ENCODE measurements at places on chromosomes 7 and 10.

DNA sequence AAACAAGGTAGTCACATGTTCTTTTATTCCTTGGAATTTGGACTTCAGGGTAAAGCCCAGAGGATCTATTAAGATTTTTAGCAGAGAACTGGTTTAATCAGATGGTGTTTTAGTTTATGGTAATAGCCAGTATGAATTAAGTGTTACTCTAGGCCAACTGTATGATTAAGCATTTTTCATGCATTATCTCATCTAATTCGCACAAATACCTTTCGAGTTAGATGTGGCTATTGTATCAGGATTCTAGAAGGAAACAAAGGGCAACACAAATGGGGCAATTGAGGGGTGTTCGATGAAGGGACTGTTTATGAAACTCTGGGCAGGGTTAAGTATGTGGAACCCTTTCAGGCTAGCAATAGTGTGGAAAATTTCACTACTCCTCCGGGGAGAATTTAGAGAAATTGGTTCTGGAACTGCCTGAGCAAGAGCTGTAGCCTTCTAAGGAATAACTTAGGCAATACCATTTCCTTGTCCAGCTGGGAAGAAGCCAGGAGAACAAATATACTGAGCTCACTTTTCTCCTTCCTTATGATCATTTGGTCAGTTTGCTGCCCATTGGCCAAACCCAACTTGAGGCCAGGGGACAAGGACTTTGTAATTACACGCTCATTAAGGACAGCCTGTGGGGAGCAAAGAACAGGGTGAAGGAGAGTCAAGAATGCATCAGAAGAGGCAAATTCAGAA, 319.0 kb upstream of the FZD1 start:
- DNase-seq: no peak

GRCh38 chr10:75512203-75512933, 80.9 kb downstream of the LRMDA start:
- DNase-seq: no peak

DNA sequence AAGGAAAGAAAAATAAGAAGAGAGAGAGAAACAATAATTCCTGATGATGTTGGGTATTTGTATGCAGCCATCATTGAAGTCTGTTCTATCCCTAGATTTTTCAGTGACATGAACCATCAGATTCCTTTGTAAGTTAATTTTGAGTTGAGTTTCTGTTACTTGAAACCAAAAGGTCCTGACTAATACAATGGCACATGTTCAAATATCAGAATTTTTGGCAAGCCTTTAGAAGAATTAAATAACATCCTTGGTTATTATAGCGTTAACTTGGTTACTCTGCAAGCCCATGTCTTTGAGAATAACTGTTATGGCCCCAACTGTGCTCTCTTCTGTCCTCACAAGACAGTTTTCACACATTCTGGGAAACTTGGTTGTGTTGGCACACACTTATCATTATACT, 66.5 kb downstream of the SYPL1 start:
- no peak for DNase-seq

GRCh38 chr7:134513169-134513752, 14.1 kb upstream of the AKR1B10 start:
- peak; percentile 47 for DNase-seq

- no peak for DNase-seq
These were observed 41.7 kb upstream of the EZH2 start for GRCh38 chr7:148925836-148926235.

DNA sequence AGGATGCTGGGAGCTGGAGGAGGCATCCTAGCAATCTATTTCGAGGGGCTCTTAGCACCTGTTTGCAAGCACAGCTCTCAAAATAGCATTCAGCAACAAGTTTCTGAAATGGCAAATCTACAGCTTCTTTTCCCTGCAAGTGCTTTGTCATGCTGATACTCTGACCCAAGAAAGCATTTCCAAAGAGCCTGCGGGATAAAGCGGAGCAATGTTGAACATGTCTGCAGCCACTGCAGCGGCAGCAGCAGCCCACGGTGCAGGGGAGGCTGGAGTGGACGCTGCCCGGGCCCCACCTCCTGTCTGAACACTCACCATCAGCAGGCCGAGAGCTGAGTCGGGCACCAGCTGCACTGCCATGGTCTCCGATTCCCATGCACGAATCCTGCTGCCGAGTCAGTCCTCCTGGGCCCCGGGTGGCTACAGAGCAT, 964 bp downstream of the FRMD4A start:
- no peak for DNase-seq

GRCh38 chr10:49099046-49099445, 16.3 kb downstream of the VSTM4 start:
- DNase-seq: no peak

DNA sequence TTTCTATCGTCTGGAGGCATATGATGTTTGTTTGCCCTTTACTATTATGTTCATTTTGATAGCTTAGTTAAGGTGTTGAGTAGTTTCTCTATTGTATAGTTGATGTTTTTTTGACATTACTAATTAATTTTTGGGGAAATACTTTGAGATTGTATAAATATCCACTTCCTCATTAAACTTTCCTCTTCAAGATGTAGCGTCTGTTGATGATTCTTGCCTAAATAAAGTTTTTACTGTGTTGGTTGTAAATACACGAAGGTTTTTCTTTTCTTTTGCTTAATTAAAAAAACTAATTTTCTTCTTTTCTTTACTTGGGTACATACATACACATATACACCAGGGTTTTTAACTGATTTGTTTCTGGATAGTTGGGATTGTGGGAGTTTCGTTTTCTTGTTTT, 8.5 kb downstream of the KMT2E start:
- no peak for DNase-seq

GRCh38 chr7:22962775-22963350, 51.1 kb downstream of the HYCC1 start:
- DNase-seq: no peak

- peak; percentile 52 for DNase-seq
These were observed 221.5 kb upstream of the GHITM start for GRCh38 chr10:83917537-83918506.

- peak; percentile 2 for DNase-seq
These were observed 9.5 kb upstream of the ING3 start for GRCh38 chr7:120941064-120941463.

- peak; percentile 40 for DNase-seq
These were observed 236.4 kb upstream of the GRM3 start for GRCh38 chr7:86407291-86407690.

DNA sequence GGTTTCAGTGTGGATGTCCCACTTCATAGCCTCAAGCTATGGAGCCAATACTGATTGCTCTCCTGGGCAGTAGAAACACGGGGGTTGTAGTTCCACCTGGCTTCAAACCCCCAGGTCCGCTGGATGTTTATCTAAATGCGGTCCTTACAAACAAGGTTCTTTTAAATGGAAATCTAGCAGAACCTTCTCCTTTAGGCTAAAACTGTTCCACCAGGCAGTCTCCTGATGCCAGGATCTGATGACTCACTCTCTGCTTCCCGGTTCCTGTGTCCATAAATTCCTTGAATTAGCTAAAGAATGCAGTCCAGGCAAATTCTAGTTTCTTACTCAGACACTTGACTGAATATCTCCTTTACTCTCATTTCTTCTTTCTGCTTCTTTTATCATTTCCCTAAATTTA, 108.4 kb upstream of the FAM3C start:
- DNase-seq: peak; percentile 69

GRCh38 chr7:11082552-11083213, 109.0 kb downstream of the PHF14 start:
- no peak for DNase-seq

DNA sequence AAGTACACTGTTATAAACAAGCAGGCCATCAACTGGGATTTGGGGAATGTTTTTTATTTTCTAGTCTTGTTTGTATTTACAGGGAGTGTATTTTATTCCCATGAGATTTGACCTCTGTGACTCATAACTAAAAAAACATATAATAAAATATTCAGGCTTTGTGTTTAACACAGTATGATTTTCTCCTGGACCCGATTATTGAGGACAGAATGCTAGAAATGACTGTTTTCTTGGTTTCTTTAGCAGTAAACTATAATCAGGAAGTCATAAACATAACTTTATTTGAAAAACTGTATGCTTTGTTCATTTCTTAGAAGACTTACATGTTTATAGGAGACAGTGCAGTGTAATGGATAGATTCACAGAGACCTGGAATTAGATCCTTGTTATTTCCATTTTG, 2.1 kb downstream of the NHLRC2 start:
- DNase-seq: no peak

GRCh38 chr10:130747356-130747755, 564.2 kb downstream of the TCERG1L start:
- DNase-seq: no peak

- no peak for DNase-seq
These were observed 75.8 kb downstream of the CDCA7L start for GRCh38 chr7:21869785-21870402.

DNA sequence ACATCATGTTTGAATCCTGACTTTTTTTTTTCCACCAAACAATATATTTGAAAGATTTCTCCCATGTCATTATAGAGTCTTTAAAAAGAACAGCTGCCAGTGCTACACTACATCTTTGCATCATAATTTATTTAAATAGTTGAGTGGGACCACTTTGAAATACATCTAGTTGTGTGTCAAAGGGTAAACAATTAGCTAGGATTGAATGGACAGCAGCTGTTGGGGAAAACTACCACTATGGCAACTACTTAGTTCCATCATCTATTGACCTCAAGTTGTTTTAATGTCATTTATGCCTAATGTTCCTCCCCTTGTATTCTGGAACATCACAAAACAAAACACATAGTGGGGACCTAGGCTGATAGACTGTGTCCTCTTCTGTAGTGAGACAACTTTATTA, 985.1 kb downstream of the SORCS1 start:
- DNase-seq: no peak

DNA sequence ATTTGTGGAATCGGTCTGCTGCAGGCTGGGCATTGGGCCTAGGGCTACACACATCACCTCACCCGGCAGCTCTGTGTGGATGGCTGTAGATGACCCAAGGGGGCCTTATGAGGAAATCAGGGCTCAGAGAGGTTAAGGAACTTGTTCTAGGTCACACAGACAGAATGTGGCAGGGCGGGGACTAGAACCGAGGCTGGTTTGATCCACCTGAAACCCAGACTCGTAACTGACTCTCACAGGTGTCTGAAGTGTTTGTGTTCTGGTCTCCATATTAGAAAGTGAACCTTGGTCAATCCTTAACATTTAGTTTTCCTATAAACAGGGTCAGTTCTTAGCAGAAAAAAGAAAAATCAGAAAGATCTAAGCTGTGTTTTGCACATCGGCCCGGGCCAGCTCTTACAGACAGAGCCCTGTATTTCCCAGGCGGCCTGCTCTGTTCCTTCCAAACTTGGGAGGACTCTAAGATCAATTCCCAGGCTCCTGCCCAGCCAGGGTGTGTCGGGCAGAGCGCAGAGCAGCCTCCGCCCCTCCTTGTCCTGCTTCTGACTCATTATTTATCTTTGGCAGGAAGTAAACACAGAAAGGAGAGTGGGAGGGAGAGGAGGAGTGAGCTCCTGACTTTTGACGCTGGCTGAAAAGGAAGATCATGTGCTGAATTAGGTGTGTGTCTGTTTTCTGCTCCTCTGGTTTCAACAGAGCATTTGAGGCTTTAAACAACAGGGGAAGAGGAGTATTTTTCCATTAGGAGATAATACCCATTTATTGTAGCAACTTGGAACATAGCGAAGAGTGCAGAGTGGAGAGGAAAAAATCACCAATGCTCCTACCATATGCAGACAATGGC, 74.1 kb downstream of the TACC2 start:
- DNase-seq: peak; percentile 88

- DNase-seq: no peak
These were observed 20.8 kb downstream of the WDFY4 start for GRCh38 chr10:48705401-48705938.

DNA sequence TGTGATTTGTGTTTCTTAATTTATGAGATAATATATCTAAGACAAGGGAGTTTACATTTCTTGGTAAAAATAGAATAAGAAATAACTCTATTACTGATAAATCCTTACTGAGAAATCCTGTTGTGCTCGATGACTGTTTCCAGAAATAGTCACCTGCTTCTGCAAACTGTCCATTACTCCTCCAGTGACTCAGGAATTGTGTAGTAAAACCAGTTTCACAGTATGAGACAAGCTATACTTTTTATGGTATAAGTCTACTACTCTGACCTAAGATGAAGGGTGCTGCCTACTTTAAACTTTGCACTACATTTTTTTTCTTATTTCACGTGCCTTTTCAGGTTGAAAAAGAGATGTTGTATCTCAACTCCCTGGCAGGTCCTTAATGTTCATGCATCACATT, 6.8 kb upstream of the ANKRD22 start:
- DNase-seq: no peak

DNA sequence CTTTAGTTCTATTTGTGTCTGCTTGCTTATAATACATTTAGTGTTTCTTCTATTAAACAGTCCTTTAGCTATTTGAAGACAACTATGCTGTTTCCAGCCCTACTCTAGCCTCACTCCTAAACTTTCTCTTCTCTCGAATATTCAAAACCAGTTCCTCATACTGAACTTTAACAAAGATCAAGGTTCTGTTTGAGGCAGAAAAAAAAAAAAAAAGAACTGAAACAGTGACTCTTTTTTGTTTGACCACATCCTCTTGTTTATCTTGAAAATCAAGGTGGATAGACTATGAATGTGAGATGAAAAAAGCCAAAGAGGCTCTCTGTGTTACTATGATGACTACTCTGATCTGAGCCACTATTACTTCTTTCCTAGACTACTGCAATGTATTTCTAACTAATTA, 154.3 kb downstream of the ZNF365 start:
- DNase-seq: no peak

DNA sequence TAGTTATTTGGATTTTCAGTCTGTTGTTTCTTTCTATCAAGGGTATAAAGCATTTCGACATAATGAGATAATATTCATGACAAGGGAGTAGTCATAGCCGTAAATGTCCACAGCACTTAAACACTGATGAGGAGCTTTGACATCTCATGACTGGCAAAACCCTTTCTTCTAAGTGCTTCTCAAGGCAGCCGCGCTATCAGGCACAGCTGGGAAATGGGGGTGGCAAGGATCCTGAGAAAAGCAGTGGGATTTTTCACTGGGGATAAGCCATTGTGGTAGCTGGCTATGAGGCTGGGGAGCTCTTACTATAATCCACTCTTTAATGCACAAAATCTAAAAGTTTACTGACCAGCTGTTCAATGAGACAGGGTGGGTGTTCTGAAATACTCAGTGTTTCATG, 493.2 kb upstream of the KLF6 start:
- no peak for DNase-seq

DNA sequence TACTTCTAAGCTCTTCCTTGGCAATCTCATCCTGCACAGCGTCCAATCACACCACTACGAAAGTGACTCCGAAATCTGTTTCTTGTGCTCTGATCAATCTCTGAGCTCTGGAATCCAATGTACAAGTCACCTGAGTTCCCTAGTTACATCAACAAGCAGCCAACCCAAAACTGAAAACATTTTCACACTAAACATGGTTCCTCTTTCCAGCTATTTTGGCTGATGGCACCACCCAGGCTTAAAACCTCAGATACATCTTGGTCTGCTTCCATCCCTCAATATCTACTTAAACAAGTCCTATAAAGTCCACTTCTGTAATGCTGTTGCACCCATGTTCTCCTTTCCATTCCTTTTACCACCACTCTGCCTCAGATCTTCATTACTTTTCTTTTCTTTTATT, 3.6 kb downstream of the BLOC1S2 start:
- no peak for DNase-seq

GRCh38 chr10:25026463-25026862, 10.1 kb downstream of the THNSL1 start:
- no peak for DNase-seq
